ENCODE measurements at places on chromosomes 3 and 15. TPM values are rescaled to one million over a fixed set of nuclear protein-coding genes. Genes with fewer than 3 reads are reported as not detected.

DNA sequence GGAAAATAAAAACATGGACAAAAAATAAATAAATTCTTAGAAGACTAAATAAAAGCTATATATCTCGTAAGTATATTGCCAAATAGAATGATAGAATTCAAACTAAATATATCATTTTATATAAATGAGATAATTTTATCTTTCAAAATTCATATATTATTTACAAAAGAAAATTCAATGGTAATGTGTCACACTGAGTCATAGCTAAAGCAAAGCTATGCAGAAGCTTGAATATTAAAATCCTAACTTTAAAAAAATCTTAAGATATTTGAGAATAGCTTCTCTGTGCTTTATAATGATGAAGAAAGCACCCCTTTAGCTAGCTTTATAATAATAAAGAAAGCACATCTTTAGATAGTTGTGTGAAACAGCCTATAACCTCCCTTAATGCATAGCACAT lies 1010.8 kb downstream of the OTOL1 start:
- DNase-seq = no peak

GRCh38 chr15:29129926-29130325 lies 139.7 kb downstream of the NSMCE3 start:
- no peak for DNase-seq

- DNase-seq = no peak
Measured at GRCh38 chr3:71492566-71492965, 91.0 kb downstream of the FOXP1 start.

GRCh38 chr3:71011565-71012287 lies 571.8 kb downstream of the FOXP1 start:
- no peak for DNase-seq

GRCh38 chr15:36545467-36545992 lies 33.9 kb upstream of the CDIN1 start:
- DNase-seq = no peak

- DNase-seq = no peak
Measured at GRCh38 chr3:137105277-137105977, 147.6 kb downstream of the IL20RB start.

GRCh38 chr3:185630182-185630622 lies 44.1 kb downstream of the SENP2 start:
- peak; percentile 55 for DNase-seq

- DNase-seq = peak; percentile 42
Measured at GRCh38 chr3:127629467-127630403, 750 bp downstream of the PODXL2 start.

GRCh38 chr3:76436894-76437293 lies 603.0 kb upstream of the ROBO2 start:
- no peak for DNase-seq

- DNase-seq = peak; percentile 68
Measured at GRCh38 chr3:42544492-42545283, 37.1 kb downstream of the SEC22C start.

- no peak for DNase-seq
Measured at GRCh38 chr3:143329567-143330211, 210.1 kb downstream of the CHST2 start.

DNA sequence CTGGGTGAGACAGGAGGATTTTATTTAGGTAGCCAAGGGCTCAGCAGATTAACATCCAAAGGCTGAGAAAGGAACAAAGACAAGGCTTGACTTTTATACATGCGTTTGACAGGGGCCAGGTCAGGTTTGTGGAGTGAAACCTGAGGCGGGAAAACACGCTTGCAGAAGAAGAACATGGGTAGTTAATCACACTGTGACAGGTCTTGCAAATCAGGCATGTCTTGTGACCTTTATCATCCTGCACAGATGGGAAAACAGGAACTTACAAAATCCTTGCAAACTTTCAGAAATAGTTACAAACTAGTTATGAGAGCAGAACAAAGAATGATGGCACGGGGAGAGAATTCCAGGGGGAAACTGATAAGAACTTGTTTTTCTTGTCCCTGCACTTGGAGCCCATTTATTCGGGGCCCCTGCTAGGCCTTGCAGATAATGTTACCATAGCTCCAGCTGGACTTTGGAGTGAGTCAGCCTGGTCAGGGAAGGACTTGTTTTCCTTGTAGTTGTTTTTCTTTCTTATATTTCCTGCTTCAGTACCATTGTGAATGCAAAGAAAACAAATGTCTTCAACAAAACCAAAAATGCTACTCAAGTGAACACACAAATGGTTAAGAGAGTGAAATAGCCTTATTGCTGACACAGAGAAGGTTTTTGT lies 965.9 kb upstream of the ROBO1 start:
- peak; percentile 57 for DNase-seq

GRCh38 chr3:158570999-158571702 lies at the start of gene MLF1:
TSS of gene MLF1 (plus strand) at chr3:158571194. CDS start at chr3:158571301, 107 bp downstream.
- peak; percentile 97 for DNase-seq

DNA sequence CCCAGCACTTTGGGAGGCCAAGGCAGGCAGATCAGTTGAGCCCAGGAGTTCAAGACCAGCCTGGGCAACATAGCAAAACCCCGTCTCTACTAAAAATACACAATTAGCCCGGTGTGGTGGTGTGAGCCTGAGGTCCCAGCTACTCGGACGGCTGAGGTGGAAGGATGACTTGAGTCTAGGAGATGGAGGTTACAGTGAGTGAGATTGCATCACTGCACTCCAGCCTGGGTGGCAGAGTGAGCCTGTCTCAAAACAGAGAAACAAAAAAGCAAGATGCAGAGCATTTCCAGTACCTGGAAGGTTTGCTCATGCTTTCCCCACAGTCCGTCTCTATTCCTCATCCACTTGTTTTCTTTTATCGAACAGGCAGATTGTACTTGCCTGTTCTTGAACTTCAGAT lies 3.8 kb upstream of the PDIA5 start:
- DNase-seq = no peak

GRCh38 chr15:75045332-75046015 lies 22.1 kb downstream of the PPCDC start:
- no peak for DNase-seq

DNA sequence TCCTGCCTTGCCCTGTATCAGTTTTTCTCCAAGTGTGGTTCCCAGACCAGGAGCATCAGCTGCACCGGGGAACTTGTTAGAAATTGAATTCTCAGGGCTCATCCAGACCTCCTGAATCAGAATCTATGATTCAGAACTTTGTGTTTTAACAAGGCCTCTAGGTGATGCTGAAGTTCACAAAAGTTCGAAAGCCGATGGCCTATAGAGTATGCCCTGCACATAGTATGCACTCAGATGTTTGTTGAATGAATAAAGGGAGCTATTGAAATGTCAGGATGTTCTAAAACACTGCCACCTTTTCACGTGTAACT lies 664 bp upstream of the LARP6 start:
- no peak for DNase-seq

DNA sequence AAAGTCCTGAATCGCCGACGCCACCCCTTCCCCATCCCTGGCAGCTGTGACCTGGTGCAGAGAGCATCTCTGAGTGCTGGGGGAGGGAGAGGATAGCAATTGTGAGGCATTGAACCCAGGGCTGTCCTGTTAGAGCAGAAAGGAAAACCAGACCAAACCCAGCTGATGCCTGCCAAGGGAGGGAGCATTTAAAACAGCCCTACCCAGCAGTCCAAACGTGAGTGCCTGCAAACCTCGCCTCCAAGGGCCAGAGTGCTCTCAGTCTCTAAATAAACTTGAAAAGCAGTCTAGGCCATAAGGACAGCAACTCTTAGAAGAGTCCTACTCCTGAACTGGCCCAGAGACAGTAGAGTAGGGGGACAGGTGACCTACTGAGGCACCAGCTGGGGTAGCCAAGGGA lies 20.0 kb upstream of the LARS2 start:
- DNase-seq = no peak

DNA sequence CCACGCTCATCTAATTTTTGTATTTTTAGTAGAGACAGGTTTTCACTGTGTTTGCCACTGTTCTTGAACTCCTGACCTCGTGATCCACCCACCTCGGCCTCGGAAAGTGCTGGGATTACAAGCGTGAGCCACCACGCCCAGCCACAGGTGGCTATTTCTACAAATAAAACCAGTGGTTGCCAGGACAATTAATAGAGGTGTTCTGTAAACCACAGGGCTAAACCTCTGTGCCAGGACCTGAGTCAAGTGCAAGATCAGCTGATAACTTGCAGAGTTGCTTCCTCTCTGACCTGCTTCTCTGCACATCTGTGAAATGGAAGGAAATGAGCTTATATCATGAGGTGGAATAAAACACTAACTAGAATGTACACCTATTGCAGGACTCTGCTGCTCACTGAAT lies 72.8 kb downstream of the CD200R1L start:
- DNase-seq = peak; percentile 42

- DNase-seq = no peak
Measured at GRCh38 chr15:59587085-59587826, 24.3 kb upstream of the GCNT3 start.

DNA sequence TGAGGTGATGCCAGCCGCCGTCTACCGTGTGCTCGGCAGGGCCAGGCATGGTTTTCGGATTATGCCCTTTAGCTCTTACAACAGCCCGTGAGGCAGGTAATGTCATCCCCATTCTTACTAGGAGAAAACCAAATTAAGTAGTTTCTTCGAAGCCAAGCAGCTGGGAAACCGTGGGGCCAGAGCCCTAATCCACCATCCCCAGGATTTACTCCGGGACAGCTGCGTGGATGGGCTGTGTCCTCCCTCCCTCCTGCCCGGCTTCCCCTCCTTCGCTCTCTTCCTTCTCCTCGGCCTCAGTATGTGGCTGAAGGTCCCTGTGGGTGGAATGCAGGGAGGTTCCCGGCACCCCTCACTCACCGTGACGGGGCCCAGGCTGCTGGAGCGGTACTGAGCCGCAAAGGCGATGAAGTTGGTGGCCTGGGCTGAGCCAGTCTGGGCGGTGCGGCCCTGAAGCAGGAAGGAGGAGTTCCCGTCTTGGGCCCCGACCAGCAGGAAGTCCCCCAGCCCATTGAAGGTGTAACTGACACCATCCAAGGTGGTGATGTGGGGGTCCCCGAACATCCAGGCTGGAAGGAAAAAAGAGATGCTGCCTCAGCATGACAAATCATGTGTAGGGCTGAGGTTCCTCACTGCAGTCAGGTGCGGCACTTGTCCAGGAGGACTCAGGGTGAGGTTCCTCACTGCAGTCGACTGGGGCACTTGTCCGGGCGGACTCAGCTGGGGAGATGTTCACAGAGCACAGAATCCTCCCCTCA lies 42.5 kb downstream of the MUC20 start:
- DNase-seq = no peak

DNA sequence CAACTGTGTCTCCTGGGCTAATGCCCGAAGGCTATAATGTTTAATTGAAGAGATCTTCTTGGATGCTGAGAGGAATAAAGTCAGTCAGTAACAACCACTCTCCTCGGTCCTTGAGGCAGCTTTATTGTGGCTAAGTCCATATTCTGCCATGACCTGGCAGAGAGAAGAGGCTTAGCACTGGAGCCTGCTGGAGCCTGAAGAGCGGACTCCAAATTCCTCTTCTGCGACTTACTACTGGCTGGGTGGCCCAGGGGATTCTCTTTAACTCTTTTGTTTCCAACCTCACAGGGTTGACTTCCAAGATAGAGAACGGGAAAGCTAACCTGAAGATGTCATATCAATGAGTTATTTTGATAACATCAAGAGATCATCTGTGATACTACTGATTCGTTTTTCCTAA lies 71.1 kb downstream of the MYO1E start:
- no peak for DNase-seq

DNA sequence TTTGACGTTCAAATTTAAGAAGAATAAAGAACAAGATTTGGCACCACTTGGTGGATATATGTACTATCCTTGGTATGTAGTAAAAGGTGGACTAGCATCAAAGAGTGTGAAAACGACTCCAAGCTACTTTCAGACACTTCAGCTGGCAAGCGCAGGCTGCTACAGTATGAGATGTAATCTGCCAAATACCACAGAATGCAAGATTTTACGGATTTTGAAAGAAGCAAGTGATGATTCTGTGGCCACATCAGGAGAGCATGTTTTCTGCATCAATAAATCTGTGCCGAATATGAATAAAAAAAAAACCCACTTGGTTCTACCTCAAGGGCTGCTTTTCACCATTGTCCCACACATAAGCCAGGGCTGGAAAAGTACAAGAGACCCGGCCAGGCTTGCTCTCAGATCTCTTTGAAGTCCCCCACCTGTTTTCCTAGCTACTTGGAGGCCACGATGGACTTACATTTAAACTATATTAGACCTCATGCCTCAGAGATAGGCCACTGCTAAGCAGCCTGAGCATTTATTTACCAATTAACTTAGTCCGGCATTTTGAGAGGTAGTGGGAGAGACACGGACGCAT lies 37.4 kb downstream of the MYO1E start:
- DNase-seq = no peak

DNA sequence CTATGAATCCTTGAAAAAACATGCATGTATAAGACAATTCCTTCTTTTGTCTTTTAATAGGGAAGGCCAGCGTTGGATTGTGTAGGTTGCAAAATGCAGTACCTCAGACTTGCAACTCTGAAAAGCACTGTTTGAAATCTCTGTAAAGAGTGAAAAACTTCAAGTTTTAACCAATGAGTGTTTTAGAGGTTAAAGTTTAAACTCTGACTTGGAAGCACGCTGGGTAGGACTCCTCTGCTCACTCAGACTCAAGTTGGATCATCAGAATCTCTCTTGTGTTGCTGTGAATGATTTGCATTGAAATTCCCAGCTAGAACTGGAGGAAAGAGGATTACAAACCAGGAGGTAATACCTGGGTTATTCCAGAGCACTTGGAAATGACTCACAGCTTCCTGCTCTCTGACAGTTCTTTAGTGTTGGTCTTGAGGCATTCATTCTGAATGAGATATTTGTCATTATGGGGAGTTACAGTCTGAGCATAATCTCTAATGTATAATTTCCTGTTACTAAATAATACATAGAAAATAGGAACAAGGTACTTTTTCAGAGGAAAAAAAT lies 49.1 kb downstream of the PLS1 start:
- no peak for DNase-seq

GRCh38 chr3:34929036-34929435 lies 710.3 kb upstream of the ARPP21 start:
- DNase-seq = no peak

ZNF106 gene
- 48.6 TPM for total RNA-seq

BSN gene
- total RNA-seq = 0.25 TPM

ARGFX gene
- total RNA-seq = not detected

TUSC7 gene
- total RNA-seq = not detected

CCRL2 gene
- 18.3 TPM for total RNA-seq

DNASE1L3 gene
- 8.1 TPM for total RNA-seq

ZNF619 gene
- total RNA-seq = 6.5 TPM

HSPBAP1 gene
- 8.5 TPM for total RNA-seq

GAP43 gene
- 2.1 TPM for total RNA-seq

MYO5C gene
- 73.9 TPM for total RNA-seq

LMOD3 gene
- total RNA-seq = 0.17 TPM

MYL3 gene
- 0.79 TPM for total RNA-seq

C3orf85 gene
- 31.9 TPM for total RNA-seq

UBXN7 gene
- total RNA-seq = 25.9 TPM

CLRN1 gene
- not detected for total RNA-seq

TPRG1 gene
- 1.1 TPM for total RNA-seq

ESYT3 gene
- 0.12 TPM for total RNA-seq

All from left colon (tissue), 2 donors.